Breast epithelium (tissue), 4 donors: ENCODE measurements at places on chromosomes 11 and 22. TPM values are rescaled to one million over a fixed set of nuclear protein-coding genes. Genes with fewer than 3 reads are reported as not detected.

DNA sequence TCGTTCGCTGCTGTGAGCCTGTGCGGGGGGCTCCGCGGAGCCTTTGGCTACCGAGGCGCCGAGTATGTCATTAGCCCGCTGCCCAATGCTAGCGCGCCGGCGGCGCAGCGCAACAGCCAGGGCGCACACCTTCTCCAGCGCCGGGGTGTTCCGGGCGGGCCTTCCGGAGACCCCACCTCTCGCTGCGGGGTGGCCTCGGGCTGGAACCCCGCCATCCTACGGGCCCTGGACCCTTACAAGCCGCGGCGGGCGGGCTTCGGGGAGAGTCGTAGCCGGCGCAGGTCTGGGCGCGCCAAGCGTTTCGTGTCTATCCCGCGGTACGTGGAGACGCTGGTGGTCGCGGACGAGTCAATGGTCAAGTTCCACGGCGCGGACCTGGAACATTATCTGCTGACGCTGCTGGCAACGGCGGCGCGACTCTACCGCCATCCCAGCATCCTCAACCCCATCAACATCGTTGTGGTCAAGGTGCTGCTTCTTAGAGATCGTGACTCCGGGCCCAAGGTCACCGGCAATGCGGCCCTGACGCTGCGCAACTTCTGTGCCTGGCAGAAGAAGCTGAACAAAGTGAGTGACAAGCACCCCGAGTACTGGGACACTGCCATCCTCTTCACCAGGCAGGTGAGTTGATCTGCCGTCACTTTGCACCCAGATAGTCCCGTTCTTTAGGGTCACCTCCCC is 1.0 kb downstream of the ADAMTS15 start:
- no peak for DNase-seq

DNA sequence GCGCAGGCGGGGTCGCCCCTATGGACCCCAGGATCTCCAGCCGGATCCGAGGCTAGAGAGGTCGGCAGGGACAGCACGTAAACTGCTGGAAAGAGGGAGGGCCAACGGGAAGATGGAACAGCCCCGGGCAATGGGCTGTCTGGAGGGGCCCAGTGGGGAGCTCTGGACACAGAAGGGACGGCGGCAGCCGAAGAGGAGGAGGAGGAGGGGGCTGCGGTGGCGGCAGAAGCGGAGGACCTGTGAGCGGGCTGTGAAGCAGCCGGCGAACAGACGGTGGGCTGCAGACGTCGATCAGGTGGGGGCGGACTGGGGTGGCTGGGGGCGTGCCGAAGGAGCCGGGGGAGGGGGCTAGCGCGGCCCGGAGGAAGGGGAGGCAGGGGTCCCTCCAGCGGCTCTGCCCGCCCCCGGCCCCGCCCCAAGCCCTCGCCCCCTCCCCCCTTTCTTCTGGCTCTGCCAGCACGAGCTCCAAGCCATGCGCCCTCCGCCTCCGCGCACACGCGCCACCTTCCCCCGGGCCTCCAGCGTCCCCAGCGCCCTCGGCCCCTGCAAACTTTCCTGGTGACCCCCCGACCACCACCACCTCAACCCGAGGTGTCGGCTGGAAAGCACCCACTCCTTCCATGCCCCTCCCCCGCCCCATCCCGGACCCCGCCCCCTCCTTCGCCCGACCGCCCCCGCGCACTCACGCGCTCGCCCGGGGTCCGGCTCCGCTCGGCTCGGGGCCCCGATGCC is 432 bp downstream of the TNKS1BP1 start:
- no peak for DNase-seq

The CSKMT gene
- total RNA-seq = 5.4 TPM

DNA sequence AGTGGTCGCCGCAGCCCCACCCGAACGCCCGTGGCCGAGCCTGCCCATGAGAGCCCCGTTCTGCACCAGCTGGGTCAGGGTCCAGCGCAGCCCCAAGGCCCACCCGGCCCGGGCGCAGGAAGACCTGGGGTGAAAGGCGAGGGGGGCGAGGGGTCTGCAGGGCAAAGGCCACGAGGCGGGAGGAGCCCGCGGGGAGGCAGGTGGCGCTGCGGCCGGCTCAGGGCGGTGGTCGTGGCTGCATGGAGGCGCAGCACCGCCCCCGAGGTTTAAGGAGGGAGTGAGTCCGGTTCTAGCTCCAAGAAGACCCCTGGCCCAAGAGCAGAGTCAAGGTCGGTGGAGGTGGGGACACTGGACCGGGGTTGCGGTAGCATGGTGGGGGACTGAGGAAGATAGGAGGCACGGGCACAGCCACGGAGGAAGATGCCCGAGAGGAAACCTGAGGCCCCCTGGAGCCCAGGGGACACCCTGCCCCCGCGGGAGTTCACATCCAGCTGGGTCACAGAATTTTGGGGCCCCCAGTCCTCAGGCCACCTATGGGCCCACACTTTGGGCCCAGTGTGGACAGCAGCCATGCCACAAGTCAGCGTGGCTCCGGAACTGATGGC is 514 bp upstream of the HDAC10 start:
- no peak for DNase-seq

DNA sequence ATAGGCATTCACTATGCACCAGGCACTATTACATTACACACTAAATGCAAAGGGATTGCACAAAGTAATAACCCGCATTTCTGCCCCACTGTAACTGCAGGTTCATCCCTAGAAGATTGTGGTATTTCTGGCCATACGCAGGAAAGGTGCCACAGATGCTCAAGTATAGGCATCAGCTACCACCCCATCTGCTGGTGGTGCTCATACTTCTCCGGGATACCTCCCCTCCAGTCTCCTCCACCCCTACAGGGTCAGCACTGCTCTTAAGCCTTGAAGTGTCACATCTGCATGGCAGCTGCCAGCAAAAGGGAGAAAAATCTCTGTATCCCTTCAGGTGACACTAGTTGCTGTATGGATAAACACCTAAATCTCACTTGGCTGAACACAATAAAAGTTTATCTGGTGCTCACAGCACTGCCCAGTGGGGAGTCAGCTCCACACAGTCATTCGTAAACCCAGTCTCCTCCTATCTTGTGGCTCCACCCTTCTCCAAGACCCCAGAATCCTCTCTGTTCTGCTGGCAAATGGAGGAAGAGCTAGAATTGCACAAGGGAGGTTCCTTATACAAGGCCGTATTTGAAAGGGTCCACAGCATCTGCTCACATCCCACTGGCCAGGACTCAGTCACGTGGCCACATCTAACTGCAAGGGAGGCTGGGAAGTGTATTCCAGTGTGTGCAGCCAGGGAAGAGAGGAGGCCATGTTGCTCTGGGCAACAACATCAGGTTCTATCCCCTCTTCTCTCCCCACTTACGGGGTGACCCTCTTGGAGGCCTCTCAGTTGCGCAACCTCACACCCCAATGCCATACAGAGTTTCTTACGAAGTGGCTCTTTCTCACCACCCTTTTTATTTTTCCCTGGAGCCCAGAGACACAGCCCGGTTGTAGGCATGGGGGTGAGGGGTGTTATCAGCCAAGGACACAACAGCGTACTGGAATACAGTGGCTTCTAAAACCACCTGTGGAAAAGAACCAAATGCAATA is 114.7 kb downstream of the BUD13 start:
- DNase-seq = no peak

GRCh38 chr11:62719302-62719978 is 7.8 kb downstream of the HNRNPUL2 start:
- DNase-seq = no peak

The MAP6 gene
- 5.0 TPM for total RNA-seq

The TMEM191B gene
- total RNA-seq = not detected

The NDUFC2 gene
- total RNA-seq = 105 TPM

The CSNK1E gene
- total RNA-seq = 147 TPM

DNA sequence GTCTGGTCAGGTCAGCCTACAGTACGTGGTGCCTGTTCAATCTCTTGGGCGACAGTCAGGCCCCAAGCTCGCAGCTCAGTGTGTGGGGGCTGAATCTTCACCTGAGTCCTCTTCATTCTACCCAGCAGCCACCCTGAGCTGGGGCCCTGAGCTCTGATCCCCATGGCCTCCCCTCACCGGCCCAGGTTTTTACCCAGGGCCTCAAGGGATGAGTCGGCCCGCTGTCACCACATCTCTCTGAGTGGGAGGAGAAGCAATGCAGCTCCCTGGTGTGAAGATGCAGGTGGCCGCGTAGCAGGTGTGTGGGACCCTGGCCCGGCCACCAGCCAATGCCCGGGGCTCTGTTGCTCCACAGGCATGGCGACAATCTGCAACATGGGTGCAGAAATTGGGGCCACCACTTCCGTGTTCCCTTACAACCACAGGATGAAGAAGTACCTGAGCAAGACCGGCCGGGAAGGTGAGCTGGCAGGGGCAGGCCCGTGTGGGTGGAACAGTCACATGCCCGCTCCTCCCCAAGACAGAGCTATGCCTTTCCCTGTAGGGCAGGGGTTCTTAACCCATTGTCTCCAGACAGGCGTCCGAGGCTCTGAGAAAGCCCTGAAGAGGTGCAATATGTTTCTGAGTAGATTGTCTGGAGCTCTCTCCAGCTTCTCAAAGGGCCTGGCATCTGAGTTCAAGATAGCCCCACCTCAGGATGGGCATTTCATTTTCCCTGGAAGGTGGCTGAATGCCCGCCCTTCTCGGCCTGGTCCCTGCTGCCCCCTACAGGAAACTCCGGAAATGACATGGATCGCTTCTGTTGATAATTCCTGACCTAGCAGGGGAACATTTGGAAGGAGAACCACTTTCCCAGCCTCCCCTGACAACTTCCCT is 26.9 kb downstream of the POLR3H start:
- peak; percentile 75 for DNase-seq

GRCh38 chr22:47567126-47568090 is 805.0 kb downstream of the TBC1D22A start:
- no peak for DNase-seq

GRCh38 chr11:50030193-50030592 is 2.5 kb upstream of the OR4C45 start:
- DNase-seq = no peak

- DNase-seq = no peak
These were observed 101.2 kb upstream of the HSD17B12 start for GRCh38 chr11:43579171-43579918.

- no peak for DNase-seq
These were observed 404.6 kb upstream of the CNTN5 start for GRCh38 chr11:98616098-98616655.

GRCh38 chr11:43952401-43953342 is 10.2 kb downstream of the C11orf96 start:
- DNase-seq = no peak

The LRRN4CL gene
- 15.1 TPM for total RNA-seq

GRCh38 chr22:23388517-23388890 is 191.6 kb downstream of the IGLL1 start:
- DNase-seq = no peak

- DNase-seq = no peak
These were observed 138.7 kb downstream of the TRIM44 start for GRCh38 chr11:35800970-35801953.

The ZBTB16 gene
- total RNA-seq = 358 TPM

DNA sequence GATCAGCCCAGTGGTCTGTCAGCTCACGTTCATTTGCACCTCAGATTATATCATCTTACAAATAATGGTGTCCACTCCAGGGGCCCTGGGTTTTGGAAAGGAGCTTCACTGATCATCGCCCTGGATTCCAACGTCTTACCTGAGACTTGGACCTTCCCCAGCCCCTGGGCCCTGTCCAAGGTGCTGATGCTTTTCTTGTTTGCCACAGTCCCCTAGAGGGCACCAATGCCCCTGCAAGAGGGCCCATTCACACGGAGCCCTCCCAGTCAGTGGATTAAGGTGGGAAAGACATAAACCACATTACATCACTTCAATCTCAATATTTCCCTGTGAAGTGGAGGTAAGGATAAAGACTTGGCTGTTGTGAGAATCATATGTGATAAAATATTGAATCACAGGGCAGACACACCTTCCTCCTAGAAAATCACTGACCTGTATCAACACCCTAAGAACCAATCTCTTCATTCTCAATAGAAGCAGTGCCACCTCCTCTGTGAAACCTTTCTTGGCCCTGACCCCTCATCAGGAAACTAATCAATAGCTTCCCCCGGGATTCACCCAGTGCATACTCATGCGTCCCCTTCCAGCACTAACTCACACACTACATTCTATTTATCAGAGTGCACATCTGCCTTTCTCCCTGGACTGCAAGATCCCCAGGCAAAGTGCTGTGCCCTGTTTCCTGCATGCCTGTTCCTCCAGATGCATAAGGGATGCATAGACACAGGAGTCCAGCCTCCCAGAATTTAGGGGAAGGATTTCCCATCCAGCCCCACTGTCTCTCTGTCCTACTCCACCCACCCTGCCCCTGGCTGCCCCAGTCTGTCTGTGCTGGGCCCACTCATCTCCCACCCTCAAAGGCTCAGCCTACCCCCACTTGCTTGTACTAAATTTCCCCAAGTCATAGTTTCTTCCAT is 167.0 kb downstream of the BUD13 start:
- DNase-seq = no peak

GRCh38 chr22:46276563-46276962 is 8.8 kb downstream of the TTC38 start:
- DNase-seq = no peak

DNA sequence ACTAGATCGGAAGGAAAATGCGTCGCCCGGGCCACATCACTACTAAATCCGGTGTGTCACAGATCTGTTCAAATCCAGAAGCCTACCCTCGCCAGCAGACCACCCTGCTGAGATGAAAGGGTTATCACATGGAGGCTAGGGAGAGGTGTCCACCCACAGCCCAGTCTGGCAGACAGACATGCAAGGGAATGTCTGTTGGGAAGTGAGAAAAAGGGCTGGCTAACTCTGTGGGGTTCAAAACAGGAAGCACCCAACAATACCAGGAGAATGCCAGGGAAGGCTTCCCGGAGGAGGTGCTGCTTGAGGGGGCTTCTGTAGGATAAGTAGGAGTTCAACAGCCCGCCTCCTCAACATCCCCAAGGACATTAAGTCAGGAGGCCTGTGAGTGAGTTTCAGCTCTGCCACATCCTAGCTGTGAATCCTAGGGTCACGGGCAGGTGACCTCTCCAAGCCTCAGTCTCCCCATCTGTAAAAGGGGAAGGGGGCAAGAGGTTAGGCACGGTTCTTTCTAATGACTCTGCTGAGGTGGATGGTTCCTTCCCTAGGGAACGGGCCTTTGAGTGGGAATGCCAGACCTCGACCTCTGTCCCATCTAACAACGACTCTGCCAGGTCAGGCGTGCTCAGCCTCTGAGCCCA is 1.1 kb downstream of the TPST2 start:
- no peak for DNase-seq

DNA sequence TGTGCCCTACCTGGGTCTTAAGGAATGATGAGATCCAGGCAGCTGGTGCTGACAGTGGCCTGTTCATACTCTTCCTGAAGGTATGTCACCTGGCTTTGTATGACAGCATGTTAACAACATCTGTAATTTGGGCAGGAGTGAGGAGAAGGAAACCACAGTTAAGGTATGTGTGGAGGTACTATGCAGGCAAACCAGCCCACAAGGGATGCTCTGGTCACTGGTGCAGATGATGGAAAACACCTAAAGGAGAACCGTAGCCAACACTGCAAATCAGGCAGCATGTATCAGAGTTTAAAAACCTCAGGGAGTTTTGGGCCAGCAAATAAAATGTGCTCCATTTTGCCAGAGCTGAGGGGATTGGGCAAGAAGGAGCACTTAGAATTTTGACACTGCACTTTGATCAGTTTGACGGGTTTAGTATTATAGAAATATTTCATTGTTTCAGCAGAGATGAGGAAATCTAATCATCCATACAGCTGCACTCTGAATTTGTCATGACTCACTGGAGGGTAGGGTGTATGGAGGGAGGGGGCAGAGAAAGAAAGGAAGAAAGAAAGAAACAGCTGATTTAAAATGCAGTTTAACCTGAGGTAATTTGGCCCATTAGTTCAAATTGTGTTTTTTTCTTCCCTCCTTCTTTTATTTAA is 260.9 kb downstream of the KIRREL3 start:
- no peak for DNase-seq

The ANO3 gene
- total RNA-seq = 0.29 TPM

The SCO2 gene
- total RNA-seq = 6.6 TPM

The GAL3ST3 gene
- total RNA-seq = not detected

- no peak for DNase-seq
These were observed 42.5 kb downstream of the C11orf58 start for GRCh38 chr11:16780698-16781550.

GRCh38 chr22:22810018-22810427 is 77.6 kb upstream of the IGLL5 start:
- peak; percentile 11 for DNase-seq
